ENCODE measurements at places on chromosomes 1 and 21. TPM values are rescaled to one million over a fixed set of nuclear protein-coding genes. Genes with fewer than 3 reads are reported as not detected.

Gene TCHHL1
- not detected for polyA plus RNA-seq

Gene TIPRL
- polyA plus RNA-seq, result 10.9 TPM

Gene NR5A2
- polyA plus RNA-seq, result 2.7 TPM

GRCh38 chr1:21318714-21319159 lies 28.5 kb upstream of the ECE1 start:
- DNase-seq, result no peak

DNA sequence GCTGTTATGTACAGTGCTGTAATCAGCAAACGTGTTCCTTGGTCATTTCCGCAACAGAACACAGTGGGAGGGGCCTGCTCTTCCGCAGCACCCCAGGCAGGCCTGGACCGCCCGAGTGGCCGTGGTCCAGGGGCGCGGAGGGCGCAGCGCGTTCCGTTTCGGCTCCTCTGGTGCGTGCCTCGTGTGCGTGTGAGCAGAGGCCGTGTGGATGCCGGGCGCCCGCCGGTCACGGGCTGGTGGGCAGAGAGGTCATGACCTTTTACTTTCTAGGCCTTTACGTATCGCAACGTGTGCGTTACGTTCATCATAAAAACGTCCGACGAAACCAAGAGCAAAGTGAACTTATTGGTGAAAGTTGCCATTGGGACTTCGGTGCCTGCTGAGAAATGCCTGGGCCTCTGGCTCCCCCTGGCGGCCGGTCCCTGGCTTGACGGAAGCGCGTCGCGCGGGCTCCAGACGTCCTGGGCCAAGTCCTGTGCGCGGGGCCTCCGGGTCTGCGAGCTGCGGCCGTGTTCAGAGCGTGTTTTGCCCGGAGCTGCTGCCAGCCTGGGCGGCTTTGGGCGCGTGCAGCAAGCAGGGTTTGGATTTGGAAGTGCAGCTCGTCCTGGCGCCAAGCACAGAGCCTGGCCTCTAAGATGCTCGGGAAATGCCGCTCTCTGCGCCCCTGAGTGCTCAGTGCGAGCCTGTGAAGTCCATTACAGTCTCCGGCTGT lies 34.4 kb downstream of the COL18A1 start:
- DNase-seq, result peak; percentile 91

DNA sequence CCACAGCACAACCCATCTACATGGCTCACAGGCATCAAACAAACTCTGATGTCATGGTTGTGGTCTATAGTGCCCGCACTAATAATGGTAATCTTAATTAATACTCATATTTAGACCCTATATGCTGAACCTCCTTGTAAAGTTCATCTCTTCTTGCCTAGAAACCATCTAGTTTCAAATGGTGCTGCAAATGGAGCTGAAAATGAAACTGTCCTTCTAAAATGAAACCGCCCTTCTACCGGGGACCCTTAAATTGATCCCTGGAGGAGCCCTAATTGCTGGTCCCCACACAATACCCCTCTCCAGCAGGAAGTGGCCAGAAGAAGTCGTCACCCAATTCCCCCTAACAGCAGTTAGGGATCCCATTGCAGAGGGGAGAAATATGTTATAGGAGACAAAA lies 612.6 kb downstream of the MRPL39 start:
- DNase-seq, result no peak

DNA sequence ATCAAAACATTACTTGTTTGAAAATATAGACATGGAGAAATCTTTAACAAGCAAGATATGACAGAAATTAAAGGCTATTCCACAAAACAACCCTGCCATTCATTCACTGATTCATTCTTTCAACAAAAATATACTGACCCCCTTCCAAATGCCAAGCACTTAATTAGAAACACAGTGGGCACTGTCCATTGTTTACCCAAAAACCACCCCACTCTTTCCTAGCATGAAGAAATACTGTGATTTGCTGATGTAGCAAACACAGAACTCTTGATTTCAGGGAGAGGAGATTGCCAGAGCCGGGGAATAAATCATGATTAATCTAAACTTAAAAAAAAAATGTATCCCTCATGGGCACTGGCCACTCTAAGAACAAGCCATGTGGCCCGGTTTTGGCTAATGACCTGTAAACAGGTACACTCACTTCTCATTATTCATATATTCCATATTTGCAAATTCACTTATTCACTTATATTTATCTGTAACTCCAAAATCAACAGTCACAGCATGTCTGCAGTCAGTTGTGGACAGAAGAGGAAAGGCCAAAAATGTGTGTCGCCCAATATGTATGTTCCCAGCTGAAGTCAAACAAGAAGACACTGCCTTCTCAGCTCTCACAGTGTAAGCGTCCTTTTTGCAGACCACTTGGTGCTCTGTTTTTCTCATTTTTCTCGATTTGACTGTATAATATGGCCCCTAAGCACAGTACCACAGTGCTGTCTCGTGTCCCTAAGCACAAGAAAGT lies 133.1 kb downstream of the SMYD3 start:
- no peak for DNase-seq
